ENCODE measurements at places on chromosomes 13 and 19.

DNA sequence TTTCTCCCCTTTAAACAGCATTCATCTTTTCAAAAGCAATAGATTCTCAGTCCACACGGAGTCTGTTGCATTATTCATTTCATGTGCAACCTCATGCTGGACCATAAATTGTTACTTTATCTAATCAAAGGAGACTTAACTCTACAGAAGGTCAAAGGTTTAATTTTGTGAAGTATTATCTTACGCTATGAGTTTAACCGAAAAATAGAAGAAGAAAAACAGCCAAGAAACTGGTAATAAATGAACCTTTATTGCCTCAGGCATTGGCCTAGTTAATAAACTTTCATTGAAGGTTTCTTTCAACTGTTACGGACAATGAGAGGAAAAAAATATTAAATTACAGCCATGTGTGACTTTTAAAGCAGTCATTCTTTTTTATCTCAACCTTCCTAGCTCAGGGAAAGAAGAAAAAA lies 223.6 kb downstream of the DACH1 start:
- no peak for DNase-seq

GRCh38 chr13:64718116-64718515 lies 2512.0 kb downstream of the PCDH9 start:
- DNase-seq = peak; percentile 58

- no peak for DNase-seq
Observed at GRCh38 chr19:2164020-2164998, 576 bp downstream of the DOT1L start.

DNA sequence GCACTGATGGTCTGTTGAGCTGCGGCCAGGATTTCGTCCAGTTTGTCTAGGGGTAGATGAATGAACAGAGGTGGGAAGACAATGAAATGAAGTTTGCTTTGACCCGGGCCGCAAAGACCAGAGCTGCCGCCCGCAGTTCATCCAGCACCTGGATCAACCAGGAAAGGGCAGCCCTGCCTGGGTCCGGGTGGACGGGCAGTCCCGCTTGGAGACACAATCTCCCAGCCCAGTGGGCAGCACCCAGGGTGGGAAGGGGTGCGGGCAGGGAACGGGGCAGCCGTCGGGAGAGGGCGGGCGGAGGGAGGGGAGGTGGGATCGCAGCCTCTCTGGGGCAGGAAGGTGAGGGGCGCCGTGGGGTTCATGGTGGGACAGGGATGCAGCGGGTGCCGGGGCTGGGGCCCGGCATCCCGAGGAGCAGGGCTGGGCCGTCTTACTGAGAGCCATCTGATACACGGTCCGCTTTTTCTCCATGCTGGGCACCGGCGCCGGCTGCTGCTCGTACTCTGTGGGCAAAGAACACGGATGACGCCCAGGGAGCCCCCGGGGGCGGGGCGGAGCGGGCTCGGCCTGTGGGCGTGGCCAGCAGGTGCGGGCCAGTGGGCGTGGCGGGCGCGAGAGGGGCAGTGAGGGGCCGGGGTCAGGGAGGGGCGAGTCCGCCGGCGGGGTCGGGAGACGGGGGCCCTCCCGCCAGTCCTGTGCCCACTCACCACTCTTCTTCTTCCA lies 33.1 kb downstream of the SHANK1 start:
- no peak for DNase-seq

- no peak for DNase-seq
Observed at GRCh38 chr13:101916775-101917474, 464.4 kb downstream of the ITGBL1 start.

DNA sequence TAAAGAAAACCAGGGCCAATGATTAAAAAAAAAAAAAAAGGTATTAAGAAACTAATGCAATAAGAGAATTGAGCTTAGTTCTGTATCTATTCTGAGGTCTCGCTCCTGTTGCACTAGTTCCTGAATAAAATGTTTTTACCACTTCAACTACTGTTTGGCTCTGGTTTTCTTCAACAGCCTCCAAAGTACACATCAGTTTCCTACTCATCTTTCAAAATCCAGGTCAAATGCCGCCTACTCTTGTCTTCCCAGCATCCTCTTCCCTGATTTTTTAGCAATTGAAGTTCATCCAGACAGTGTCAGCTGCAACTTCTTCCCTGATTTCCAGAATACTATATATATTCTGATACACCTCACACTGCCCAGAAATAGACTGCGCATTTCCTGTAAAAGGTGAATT lies 1.4 kb upstream of the RCBTB1 start:
- no peak for DNase-seq

DNA sequence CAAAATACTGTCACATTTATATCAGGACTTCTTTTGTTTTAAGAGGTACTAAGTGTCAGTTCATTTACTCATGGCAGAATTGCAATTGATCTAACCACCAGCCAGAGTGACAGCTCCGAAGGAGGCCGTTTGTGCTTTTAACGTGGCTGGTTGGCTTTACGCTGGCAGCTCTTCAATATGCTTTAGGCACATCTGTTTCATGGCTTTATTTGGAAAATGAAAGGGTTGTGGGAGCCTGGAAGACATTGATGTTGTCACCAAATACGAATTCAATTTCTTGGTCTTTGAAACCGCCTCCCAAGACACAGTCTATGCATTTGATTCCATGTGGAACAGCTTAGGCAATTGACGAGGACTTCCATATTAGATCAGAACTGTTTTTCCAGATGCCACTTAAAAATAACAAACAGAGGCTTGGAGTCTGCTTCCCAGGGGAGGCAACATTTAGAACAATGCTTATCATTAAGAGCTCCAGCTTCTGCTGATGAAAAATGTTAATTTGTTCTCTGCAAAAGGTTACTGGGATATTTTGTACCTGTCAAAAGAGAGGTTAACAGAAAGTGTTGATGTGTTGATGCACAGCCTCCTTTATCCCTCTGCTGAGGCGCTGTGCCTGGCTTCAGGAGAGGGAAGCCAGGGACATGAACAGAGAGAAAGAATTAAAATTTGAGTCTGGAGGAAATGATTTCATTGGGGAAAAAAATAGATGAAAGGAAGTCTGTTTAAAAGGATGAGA lies 64.0 kb upstream of the TNFRSF19 start:
- DNase-seq = no peak

GRCh38 chr13:25678398-25678797 lies 306.6 kb downstream of the ATP8A2 start:
- no peak for DNase-seq
